Fibroblast of skin of left biceps (primary cell): ENCODE measurements at places on chromosomes 7 and 10.

DNA sequence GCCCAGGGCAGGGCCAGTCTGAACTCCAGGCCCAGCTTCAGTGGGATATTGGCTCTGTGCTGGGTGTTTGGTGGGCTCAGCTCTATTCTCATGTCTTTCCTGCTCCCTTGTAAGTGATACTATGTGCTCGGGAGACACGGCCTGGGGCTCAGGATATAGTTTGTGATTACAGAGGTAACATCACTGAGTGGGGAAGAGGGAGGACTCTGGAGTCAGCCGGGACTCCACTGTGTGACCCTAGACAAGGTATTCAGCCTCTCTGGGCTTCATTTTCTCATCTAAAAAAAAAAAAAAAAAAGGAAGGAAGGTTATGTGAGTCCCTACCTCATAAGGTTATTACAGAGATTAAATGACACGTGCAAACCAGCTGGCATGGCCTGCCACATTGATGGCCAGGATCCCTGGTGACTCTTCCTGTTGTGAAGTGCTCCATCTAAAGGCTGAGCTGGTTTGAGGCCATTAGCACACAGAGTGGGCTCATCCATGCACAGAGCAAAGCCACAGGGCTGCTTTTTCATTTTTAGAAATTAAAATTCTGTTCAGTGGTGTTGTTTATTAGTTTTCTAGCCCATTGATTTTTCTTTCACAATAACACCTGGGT is 15.7 kb downstream of the SLC13A4 start:
- no peak for DNase-seq

DNA sequence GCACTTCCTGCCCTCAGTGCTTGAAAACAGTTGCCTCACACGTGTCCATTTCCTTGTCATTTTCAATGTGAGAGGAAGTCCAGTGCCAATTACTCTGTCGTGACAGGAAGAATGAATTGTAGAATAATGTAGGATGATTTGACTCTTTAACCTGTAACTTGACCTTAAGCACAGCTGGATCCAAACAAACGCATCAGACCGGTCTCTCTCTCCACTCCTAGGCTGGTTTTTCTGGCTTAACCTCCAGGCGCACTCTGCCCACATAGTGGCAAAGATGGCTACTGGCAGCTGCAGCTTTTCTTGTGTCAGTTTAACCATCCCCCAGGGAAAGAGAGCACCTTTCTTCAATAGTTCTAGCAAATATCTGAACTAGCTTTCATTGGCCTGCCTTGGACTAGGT is 29.4 kb upstream of the PNLIPRP3 start:
- DNase-seq: no peak

GRCh38 chr7:75986147-75986781 is 8.1 kb downstream of the TMEM120A start:
- DNase-seq: no peak

- no peak for DNase-seq
Observed at GRCh38 chr7:156088115-156088514, 275.9 kb upstream of the SHH start.

DNA sequence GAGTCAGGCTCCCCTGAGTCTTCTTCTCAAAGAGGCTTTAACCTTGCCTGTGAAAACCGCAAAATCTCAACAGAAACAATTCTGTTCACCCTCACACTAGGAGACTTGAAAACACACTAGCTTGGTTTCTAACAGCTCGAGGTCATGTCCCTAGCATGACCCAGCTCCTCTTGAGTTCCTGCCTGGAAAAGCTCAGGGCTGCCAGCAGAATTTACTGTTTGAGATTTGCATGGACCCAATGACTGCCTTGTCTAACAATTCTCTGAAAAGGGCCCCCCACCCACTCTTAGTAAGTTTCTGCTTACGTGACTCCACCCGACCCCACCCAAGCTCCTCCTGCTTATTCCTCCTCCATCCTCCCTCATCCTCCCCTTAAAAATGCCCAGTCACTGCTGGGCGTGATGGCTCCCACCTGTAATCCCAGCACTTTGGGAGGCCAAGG is 85.1 kb upstream of the KMT2C start:
- no peak for DNase-seq

DNA sequence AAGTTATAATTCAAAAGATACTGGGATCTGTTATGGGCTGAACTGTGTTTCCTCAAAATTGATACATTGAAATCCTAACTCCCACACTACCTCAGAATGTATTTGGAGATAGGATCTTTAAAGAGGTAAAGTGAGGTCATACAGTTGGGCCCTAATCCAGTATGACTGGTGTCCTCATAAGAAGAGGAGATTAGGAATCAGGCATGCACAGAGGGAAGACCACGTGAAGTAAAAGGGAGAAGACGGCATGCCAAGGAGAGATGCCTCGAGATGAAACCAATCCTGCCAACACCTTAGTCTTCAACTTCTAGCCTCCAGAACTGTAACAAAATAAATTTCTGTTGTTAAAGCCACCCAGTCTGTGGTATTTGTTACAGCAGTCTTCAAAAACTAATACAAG is 5.9 kb upstream of the CFAP69 start:
- DNase-seq: no peak

DNA sequence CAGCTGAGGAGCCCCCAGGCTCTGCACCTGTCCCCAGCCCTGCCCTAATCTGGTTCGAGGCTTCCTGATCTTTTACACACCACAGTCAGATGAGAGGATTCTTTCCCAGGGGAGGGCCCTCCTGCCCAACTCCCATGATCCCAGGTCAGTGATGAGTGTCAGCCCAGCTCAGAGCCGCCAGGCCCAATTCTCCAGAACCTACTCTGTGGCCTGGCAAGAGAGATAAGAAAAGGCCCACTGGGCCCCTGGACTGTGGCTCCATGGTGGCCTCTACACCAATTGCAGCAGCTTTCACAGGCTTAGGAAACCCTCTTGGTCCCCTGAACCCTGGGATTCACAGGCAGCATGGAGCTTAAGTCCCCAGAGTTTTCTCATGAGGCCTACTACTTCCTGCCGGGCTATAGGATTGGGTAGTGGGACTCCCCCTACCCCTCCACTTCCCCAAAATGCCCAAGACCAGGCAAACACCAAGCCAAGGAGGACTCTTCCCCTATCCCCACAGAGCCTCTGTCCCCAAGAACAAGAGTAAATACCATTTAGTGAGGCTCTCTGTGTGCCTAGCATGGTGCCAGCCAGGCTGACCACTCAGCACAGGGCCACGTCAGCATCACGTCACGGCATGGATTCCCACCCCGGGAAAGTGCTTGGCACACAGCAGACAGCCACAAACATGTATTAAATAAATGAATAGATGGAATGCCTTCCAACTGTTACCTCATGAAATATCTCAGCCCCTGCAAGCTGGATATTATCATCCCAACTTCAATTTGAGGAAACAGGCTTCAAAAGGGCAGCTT is 100.0 kb downstream of the GRID1 start:
- no peak for DNase-seq

GRCh38 chr7:50531401-50531911 is 33.7 kb downstream of the DDC start:
- no peak for DNase-seq

- no peak for DNase-seq
Observed at GRCh38 chr10:57188846-57189245, 827.8 kb upstream of the ZWINT start.

GRCh38 chr7:83439026-83439425 is 209.9 kb downstream of the SEMA3E start:
- DNase-seq: no peak

- DNase-seq: no peak
Observed at GRCh38 chr7:130476297-130477150, 15.4 kb upstream of the MEST start.

DNA sequence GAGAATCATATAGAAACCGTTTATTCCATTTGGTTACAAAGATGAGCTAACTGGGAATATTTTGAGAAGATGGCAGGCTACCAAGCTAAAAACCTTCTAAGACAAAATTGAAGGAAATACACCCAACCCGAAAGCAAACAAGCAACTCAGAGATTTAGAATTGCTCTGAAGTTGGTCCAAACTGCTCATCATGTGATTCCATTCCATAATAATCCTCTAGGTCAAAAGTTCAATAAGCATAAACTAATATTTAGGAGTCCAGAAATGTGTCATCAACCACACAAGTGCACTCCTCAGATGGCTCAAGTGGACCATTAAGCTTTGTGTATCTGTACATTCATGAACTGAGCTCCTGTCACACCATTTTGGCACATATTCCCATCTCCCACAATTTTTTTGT is 28.7 kb downstream of the DGKI start:
- no peak for DNase-seq

- no peak for DNase-seq
Observed at GRCh38 chr10:46225597-46225996, 61.2 kb upstream of the ANTXRL start.

GRCh38 chr10:64648915-64649314 is 1127.7 kb downstream of the REEP3 start:
- DNase-seq: no peak
